ENCODE measurements at places on chromosomes 1 and 21.

DNA sequence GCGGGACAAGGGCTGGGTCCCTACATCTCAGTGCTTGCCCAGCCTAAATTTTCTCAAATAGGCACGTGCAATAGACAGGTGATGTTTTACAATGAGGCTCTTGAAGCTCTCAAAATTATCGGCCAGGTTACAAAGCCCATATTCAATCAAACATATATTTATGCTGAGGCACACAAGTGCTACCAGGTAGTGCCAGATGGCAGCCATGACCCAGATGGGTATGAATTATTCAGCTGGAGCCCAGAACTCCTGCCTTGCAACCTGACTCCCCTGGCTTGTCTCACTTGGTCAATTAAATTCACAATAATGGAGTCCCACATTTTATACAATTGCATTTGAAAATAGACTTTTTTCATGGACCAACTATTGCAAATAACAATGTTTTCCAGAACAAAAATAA lies 12.3 kb upstream of the ADAM30 start:
- DNase-seq, result no peak

GRCh38 chr1:116062201-116062600 lies 49.0 kb upstream of the MAB21L3 start:
- no peak for DNase-seq

- DNase-seq, result no peak
These were observed 365.5 kb downstream of the KCTD3 start for GRCh38 chr1:215932558-215932957.

- DNase-seq, result no peak
These were observed 44.0 kb downstream of the MAGI3 start for GRCh38 chr1:113434081-113434873.

DNA sequence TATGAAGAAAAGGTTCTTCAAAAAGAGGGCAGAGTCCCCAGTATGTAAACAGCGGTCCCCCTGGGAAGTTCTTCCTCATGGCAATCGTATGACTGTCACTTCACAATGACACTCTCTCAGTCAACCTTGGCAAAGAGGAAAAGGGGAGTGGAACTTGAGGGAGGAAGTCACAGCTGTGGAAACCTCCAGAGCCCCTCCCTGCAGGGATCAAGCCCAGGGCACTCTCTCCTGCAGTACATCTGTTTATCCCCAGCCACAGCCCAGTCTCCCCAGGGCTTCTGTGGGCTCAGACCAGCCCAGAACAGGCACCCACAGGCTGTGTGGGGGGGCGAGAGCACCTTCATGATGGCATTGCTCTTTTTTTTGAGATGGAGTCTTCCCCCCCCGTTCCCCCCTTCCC lies 2.0 kb downstream of the ATP13A2 start:
- DNase-seq, result no peak
